ENCODE measurements at places on chromosomes 7 and 10.

DNA sequence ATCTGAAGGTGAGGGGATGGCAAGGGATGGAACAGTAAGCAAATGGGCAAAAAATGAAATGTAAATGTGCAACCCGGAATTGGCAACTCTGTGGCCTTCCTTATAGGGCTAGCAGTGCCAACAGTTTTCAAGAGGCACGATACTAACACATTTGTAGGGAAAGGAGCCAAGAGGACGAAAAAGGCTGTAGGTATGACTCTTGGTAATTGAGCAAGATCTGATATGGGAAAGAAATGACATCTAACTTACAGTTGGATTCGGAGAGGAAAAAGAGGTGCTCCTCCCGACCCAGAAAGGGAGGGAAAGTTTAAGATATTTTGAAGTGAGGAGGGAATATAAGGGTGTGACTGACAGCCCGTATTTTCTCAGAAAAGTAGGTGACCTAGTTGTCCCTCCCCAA is 2.1 kb upstream of the CREM start:
- no peak for DNase-seq

DNA sequence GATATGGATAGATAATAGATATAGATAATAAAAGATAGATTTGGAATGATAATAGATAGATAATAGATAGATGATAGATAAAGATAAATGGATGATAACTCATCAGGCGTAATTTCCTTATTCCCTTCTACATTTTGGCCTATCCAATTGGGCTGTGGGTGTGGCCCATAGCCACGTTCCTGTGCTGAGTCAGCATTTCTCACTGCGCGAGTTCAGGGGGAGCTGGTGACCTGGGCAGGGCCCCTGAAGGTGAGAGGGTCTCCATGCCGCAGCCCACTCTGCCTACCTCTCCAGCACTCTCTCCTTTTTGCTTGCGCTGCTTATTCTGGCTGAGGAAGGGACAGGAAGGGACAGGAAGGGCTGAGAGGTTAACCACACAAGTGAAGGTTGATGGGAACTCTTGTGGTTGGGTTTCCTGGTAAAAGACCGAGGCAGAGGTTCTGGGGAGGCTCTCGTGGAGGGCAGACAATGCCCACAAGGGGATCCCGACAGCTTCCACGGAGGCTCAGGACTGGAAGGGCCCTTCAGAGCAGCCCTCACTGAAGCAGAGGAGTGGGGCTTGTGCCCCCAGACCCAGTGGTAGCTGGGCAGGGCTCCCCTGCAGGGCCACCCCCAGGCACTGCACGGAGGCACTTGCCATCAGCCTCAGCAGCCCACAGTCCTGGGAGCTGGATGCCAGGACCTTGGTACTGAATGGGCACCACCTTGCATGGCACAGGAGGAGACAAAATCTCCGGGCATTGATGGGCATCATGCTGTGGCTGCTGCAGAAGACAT is 247.3 kb upstream of the PITRM1 start:
- no peak for DNase-seq

DNA sequence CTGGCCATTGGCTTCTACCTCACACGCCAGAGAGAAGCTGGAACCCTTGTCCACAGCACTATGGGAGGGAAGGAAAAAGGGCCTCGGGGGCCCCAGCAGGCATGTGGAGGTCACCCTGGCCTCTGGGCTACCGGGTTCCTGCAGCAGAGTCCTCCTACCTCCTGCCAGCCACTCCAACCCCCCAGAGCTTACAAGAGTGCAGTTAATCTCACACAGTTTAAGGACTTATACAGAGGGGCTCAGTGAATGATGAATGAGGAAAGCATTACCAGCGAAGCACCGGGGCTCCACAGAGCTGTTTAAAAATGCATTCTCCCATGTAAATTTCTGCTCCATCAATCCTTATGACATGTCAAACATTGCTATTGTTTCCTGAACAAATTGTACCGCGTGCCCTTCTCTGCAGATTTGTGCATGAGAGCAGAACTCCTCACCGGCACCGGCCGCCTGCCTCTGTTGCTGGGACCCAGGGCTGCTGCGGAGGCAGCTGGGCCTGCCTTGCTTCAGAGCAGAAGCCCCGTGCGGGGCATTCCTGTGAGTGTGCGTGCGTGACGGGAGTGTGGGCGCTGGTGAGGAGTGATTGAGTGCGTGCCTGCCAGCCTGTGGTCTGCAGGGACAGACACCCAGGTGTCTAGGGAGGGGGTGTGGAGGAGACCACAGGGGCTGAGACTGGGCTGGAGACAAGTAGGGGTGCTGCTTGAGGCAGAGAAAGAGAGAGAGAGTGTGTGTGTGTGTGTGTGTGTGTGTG is 52.8 kb downstream of the C10orf105 start:
- DNase-seq, result no peak

DNA sequence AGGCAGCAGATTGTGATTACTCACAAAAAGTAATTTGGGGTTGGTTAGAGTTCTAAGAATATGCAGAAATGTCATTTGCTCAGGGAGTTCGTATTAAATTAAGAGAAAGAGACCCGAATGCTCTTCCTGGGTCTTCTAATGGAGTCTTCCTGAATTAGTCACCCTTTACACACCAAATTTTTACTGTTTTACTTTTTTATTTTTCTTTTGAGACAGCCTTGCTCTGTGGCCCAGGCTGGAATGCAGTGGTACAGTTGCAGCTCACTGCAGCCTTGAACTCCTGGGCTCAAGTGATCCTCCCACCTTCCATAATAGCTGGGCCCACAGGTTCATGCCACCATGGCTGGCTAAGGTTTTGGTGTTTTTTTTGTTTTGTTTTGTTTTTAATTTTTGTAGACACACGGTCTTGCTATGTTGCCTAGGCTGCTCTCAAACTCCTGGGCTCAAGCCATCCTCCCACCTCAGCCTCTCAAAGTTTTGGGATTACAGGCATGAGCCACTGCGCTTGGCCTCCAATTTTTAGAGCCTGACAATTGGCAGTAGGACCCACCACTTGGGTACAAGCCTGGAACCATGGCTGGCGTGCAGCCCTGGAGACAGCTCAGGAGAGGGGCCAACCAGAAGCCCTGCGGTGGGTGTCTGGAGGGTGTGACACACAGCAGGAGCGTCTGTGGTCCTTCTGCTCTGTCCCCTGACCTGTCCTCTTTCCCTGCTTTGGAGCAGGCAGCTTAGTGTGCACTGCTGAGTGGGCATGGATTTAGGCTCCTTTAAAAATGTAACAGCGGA is 16.4 kb upstream of the BHLHA15 start:
- DNase-seq, result no peak

- DNase-seq, result no peak
These were observed 63.6 kb downstream of the ARID5B start for GRCh38 chr10:61964949-61965702.

DNA sequence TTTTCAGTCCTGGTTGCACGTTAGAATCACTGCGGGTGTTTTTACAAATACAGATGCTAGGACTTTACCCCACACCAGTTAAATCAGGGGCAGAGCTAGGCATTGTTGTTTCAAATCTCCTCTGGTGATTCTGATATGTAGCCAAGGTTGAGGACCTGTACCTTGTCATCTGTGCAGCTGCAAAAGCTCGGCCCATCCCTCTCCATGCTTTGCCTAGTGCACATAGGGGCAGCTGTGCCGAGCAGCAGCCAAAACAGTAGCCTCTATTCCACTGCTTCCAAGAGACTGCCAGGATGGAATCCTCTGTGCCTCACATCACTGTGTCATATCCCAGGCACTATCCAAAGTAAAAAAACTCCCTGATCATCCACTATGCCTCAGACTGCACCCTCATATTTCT is 181.3 kb downstream of the CDK14 start:
- DNase-seq, result no peak

DNA sequence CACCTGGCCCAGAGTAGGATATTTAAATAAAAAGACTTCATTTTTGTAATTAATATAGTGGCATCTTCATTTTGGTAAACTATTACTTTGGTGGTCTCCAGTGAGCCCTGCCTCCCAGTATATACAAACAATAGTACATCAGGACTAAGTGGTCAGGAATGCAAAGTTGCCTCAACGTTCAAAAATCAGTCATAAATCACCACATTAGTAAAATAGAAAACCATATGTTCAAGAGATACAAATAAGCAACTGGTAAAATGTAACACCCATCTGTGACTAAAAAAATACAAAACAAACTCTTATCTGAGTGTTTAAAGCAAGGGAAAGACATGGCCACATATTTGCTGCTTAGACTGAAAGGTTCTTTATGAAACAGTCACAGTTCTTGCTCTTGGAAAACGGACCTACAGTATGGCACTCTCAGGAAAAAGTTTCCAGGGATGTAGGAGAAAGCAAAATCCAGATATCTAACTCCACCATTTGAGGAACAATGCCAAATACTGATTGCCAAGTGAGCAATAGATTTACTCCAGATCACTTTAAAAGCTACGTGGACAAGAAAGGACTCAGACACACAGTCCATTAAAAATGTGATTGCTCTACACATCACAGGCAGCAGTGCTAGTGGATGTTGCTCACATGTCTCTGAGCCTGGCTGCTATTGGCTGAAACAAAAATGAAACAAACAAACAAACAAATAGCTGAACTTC is 15.1 kb upstream of the RHOBTB1 start:
- DNase-seq, result no peak

DNA sequence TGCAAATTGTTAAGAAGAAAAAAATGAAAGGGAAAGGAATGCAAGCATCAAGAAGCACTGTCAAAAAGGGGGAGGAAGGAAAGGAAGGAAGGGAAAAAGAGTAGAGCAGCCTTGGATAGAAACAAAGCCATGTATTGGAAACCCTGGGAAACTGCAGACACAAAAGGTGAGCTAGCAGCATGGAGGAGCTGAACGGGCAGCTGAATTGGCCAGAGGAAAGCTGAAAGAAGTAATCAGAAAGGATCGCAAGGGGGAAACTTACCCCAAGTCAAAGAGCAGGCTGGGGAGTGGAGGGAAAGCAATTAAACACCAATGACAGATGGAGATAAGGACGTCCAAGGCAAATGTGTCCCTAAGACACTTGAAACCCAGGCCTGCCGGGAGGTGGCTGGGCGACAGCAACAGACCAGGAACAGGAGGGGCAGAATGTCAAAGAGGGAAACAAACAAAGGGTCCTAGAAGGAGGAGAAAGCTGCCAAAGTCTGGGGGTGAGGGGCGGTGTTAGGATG is 93.8 kb upstream of the SVIL start:
- DNase-seq, result no peak

DNA sequence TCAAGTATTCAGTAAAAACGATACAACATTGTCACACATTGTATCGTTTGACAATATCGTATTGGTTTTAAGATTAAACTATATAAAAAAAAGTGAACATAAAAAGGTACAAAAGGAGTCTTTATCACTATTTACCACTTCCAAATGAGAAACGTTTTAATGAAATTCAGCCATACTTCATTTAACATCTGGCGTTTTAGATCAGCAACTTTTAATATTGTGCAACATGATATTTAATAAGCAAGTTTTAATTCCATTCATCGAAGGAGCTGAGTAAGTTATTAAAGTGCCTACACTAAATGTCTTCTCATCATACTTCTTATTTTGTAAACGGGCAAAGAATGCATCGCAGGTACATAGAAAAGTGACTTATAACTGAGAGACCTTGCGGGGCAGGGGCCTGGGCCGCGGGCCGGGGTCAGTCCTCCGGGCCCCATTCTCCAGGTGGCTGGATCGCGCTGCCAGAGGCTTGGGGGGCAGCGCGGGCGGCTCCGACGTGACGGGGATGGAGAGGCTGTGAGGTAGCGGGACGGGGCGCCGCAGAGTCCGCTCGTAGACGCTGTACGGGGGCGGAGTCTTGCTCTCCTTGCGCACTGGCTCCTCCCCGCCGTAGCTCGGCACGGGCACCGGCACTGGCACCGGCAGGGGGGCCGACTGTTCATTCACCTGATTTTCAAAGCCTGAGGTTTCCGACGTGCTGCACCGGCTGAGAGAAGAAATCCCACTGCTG is 165.8 kb upstream of the IMMP2L start:
- no peak for DNase-seq

GRCh38 chr7:27243340-27244163 is 950 bp downstream of the EVX1 start:
- DNase-seq, result no peak

- DNase-seq, result no peak
These were observed 87.9 kb downstream of the ODAD2 start for GRCh38 chr10:27911011-27911410.

- no peak for DNase-seq
These were observed 4.3 kb upstream of the MARVELD1 start for GRCh38 chr10:97708976-97709946.

DNA sequence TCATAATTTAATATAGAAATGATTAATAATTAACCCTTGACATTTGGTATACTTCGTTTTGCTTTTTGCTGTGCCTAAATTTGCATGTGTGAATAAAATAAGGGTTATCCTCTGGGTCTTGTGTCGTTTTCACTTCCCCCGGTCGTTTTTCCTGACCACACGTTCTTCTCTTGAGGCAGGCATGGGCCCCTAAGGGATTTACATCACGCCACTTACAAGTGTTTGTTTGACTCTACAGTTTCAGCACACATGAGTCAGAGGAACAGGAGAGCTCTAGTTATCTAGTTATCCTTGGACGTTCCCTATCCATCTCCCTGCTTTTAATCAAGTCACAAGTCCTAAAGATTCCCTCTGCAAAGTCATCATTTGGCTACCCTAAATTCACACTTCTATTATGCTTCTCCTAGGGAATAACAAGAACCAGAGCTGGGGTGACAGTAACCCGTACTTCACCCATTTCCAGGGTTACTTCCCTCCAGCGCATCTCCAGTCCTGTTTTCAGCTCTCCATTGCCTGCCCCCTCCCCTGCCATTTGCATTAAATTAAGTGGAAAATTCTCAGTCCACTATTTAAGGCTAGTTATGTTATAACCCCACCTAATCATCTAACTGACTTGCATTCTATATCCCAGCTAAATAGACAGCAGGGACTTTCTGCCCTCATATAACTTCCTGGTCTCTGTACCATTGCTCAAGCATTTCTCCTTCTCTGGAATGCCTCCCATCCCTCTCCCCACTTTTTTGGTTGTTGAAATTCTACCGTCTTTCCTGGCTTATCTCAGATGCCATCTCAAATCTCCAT is 206.9 kb downstream of the PTEN start:
- no peak for DNase-seq

- DNase-seq, result no peak
These were observed 121.6 kb downstream of the CDK6 start for GRCh38 chr7:92714767-92715166.

DNA sequence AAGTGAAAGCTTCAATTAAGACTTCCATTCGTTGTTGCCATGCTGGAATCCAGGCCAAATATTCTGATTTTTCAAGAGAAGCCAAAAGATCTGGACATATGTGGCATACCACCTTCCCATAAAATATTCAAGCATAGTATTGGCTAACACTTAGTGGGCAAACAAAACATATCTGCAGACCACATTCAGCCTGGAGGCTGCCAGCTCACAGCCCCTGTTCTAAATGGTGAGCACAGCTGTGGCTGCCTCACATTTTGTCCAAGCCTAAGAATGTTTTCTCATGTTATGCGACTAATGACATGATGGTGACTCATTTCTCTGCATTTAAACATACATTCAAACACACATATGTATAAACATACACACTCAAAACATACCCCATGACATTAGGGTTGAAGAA is 10.6 kb upstream of the CALU start:
- no peak for DNase-seq

Measured in stimulated activated CD8-positive, alpha-beta memory T cell treated with anti-CD3 and anti-CD28 coated beads, Interleukin-2, amount 100 ng/mL, for 1 hour (primary cell).